ENCODE measurements at places on chromosomes 7 and 10.

GRCh38 chr7:79425665-79426064 is 27.8 kb downstream of the MAGI2 start:
- DNase-seq: no peak

DNA sequence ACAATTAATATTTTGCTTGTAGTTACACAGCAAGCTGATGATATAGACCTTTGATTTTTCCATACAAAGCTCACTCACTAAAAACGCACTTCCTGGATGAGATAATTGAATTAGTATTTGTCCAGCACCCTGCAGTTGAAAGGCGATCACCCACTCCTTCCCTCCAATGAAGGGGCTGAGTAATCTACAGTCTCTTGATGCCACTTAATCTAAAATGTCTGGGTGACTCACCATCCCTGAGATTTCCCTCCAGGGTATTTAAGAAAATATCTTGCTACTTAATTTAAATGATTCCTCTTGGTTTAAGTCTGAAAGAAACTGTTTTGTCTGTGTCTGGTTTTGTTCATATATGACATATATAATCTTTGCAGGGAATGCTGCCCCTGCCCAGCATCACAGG is 515.3 kb downstream of the GRID1 start:
- DNase-seq: no peak

DNA sequence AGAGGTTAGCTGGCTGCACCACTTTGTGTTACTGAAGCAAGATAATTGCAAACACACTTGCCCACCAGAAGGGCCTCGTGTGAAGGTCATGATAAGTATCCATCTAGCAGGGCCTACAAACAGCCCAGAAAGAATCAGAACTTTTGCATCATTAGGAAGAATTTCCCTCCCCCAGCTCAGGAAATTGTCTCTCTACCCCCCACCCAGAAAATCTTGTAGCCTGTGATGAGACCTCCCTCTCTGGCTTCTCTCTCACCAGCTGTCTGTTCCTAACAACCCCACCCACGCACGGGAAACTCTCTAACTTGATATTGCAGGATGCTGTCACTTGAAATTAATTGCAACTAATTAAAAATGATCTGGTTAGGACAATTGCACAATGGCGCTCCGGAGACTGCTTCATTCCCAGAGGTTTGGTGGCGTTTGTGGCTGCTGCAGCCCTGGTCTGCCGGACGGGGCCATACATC is 34.5 kb downstream of the ZNF503 start:
- DNase-seq: no peak

DNA sequence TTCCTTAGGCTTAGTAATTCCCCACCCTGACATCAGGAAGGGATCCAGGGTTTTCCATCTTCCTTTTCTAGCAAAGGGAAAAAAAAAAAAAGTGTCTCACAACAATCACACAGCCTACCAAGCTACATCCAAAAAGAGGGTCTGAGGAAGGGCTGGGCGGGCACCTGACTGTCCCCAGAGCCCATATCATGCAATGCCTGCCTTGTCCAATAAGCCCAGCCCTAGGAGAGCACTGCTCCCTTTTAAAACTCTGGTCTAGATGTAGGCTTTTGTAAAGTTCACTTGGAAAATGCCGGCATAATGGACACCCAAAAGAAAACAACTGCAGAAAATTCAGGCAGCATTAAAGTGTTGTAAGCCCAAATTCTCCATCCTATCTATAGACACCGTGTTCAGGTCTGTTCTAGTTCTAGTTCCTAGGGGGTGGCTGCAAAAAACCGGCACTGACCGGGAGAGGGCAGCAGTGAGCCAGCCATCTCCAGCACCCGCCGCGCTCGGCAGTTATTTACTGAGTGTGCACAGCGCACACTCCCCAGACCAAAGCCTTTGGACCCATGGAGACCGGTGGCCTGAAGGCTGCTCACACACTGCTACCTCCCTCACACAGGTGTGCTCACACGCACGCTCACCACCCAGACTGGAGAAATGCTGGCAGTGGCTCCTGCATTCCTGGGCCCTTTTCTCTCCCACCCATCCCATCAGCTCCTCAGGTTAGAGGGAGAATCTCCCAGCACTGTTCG is 48.7 kb downstream of the PODXL start:
- peak; percentile 92 for DNase-seq

DNA sequence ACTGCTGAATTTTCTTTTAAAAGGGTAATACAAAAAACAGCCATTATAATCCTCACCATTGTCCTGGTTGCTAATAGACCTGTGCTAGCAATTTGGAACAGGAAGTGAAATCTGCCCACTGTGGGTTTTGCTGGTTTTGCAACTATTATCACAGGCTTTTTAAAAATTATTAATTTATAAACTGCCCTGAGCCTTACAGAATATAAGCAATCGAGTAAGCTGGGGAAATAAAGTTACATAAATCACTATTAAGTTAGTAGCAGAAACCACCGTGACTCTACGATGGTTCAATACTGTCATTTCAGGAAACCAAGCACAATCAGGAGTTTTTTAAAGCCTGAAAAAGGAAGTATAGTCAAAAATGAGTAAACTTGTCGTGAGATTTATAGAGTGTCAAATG is 62.3 kb downstream of the TMEM26 start:
- no peak for DNase-seq

All from head of caudate nucleus (tissue), 42 donors.